ENCODE measurements at places on chromosomes 2 and 18.
A peak's percentile ranks its signal among the peaks of the same experiment; 100 is the strongest.

- DNase-seq: no peak
These were observed 60.0 kb downstream of the PIKFYVE start for GRCh38 chr2:208326016-208326415.

DNA sequence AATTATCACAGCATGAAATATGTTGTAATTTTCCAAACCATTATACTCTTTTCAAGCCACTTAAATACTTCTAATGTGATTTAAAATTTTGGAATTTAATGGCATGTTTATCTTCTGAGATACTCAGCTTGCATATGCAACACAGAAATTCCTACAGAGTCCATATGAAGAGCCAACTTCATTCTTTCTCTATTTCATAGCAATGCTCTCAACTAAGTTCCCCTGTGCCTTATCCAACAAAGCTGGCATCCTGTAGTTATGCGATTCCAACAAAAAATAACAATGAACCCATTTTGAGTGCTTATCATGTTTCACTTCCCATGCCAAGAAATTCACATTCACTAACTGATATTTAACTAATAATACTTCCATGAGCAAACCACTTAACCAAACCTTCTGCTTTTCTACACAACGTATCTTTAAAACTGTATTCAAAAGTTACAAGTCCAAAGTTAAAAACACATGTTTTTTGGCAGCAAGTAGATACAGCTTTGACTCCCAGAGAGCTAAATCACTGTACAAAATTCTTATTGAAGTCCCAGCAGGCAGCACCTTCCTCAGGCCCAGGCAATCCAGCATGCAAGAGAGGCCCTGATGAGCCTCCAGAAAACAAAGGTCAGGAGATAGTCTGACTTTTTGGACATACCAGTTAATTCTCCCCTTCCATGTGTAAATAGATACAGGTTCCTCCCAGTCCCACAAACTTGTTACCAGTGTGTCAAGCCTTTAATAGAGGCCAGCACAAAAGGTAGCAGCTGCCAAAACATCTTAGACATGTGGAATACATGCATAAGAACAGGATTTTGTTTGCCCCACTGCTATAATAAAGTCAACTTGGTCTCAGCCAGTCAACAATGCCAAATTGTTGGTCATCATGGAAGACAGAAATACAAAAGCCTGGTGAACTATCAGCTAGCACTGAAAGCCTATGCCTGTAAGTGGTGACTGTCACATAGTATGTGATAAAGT is 113.1 kb upstream of the WDR75 start:
- DNase-seq: no peak

- no peak for DNase-seq
These were observed 9.6 kb downstream of the FBXO15 start for GRCh38 chr18:74137920-74138538.

GRCh38 chr2:57536535-57537231 is 509.9 kb upstream of the VRK2 start:
- DNase-seq: no peak

- DNase-seq: no peak
These were observed 326.9 kb upstream of the SMIM21 start for GRCh38 chr18:75754433-75754832.

DNA sequence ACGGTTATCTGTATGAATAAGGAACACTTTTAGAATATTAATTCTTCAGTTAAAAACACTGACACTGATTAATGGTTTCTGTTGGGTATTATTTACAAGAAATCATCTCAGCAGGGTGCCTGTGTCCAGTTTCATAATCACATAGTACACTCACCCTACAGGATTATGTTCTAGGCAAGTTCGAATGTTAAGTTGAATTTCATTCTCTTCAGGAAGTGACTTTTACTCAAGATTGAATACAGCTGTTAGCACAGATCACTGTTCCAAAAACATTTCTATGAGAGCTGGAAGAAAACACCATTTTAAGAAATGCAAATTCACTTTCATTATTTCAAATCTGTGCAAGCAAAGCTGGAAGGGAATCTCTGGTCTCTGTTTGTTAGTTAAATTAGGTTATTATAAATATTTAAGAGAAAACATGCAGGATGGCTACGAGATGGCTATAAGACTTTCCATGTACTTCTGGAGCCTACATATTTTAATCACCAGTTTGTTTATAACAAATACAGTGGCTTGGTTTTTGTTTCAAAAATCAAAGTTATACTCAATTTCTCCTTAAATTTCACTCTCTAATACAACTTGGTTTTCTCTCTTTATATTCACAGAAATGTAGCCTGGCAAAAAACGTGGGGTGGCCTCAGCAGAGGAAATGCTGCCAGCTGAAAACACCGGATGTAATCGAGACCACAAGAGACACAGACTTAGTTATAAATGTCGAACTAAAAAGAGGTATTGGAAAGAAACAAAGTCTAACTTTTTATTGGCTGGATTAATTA is 65.8 kb downstream of the RBMS1 start:
- peak; percentile 63 for DNase-seq

DNA sequence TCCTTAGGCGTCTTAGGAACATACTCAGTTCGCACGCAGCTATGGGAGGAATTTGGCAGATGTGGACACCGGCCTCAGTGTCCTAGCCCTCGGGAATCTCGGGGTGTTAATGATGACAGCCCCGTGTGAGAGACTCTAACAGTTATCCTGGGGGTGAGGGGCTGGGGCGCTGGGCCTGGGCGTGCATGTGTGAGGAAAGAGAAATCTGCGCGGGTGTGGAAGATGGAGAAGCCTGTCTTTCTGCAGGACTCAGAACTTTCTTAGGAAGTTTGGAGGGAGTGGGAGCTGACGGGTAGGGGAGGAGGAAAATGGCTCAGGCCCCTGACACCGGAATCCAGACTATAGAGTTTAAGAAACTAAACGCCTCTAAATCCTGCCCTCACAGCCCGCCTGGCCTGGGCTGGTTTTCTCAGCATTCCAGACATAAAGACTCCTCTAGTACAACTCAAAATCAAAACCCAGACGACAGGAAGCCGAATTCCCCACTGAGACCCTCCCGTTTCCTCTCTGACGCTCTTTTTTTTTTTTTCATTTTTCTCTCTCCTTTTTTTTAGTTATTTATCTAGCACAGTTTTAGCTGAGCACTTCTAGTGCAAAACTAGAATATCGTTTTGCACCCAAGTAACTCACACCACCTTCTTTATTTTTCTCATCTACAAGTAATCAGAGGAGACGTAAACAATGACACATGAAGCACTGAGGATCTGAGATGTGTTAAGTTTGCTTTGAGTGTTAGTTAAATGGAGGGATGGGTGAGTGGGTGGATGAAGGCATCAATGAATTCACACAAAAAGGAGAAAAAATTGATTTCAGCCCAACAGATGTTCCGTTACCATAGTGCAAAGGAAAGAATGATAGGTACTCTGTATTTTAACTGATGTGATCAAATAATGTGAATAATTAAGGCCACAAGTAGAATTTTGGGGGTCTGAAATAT is 1.2 kb upstream of the HAAO start:
- no peak for DNase-seq

DNA sequence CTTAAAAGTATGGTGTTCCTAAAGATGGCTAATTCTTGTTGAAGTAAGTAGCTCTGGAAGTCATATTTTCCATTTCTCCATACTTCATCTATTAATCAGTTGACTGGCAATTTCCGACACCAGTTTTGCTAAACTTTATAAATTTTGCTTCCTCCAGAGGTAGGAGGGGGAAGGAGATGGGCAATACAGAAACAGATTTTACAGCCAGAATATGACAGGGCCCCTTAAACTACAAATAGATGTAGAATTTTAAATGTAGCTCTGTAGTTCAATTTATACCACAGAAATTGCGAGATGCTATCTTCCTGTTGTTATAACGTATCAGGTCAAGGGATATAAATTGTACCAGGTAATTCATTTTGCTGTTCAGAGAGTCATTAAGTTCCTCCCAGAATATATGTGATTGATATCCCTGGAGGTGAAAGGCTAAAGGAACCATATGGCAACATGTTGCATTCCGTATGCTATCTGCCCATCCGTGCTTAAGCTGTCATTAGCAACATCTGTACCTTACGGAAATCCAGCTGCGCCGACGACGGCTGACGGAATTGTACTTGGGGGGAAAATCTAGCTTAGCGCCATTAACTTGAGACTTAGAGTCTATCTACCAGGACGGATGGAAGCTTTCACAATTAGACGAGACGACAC is 8.4 kb upstream of the NR4A2 start:
- DNase-seq: peak; percentile 74

- no peak for DNase-seq
These were observed 6.3 kb upstream of the MCFD2 start for GRCh38 chr2:46921676-46922448.

DNA sequence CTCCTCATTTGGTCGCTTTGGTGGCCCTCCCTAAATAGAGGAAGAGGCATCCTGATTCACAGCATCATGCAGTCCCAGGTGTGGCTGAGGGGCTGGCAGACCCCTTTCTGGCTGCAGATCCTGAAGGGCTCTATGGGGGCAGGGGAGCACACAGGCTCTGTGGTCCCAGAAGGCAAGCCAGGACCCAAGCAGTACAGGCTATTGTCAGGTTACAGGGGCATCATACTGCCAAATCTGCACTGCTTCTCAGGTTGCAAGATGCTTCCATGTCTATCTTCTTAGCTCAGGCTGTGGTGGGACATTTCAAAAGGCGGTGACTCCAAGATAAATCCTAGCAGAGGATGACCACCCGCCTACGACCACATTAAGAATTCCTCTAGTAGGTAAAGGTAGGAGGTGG is 54.3 kb downstream of the TTC32 start:
- no peak for DNase-seq

DNA sequence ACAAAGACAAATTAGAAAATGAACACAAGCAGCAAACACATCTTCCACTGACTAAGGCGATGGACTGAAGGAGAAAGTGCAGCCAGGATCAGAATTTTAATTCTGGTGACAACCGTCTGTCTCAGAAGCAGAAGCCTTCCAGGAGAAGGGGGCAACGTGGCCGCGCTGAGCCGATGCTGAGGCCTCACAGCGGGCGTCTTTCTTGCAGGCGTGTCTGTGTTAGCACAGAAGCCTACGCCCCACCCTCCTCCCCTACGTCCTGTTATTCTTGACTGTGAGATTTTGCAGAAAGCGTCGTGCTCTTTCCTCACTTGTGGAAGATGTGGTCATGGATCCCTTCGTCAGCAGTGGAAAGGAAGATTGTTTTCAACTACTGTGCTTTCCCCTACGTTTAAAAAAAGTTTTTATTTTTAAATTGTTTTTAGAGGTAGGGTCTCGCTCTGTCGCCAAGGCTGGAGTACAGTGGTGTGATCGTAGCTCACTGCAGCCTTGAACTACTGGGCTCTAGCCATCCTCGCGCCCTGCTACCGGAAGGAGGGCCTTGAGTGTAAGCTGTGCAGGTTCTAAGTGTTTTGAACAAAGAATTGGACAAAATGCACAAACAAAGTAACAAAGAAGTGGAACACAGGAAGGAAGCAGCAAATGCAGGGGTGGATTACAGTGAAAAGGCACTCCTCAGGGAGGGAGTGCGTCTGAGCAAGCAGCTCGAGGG is 422.0 kb downstream of the GALR1 start:
- no peak for DNase-seq

DNA sequence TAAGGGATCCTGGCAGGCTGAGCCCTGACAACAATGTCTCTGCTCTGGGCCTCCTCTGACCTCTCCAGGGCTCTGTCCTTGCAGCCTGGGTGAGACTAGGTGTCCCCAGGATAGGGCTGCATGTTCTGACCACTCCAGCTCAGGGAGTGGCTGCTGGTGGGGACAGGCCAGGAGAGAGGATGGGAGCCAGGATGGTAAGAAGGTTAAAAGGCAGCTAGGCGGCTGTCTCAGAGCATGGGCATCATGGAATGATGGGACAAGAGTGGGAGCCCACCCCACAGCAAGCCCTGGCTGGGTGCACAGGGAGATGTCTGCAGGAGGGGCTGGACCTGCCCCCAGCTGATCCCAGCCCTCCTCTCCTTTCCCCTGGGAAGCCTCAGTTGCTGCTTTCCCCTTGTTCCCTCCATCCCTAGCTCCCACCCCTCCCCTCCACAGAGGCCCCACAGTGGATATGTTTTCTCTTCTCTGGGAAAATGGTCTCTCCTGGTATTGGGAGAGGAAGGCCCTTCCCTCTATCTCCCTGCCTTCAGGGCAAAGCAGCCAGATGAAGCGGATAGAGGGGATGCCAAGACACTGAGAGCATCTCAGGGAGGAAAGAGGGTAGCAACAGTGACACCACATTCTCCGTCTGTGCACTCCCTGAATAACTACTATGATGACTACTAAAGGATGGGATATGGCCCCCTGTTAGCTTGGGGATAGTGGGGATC is 334.3 kb downstream of the DYSF start:
- no peak for DNase-seq

DNA sequence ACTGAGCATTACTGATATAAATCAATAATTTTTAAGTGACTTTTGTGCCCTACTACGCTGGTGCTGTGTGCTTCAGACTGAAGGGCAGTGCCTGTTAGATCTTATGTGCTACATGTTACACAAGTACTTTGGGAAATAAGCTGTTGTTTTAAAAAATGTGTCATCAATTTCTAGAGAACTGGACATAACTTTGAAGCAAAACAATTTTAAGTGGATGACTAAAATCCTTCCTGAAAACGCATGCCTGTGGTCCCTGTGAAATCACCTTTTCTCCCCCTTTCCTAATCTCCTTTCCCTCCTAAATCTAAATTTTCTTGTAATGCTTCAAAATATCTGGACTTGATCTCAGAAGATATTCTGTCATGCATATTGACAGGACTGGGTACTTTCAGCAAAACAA is 7.1 kb upstream of the IL1RL1 start:
- DNase-seq: no peak

GRCh38 chr18:59929621-59930295 is 30.0 kb downstream of the PMAIP1 start:
- no peak for DNase-seq

DNA sequence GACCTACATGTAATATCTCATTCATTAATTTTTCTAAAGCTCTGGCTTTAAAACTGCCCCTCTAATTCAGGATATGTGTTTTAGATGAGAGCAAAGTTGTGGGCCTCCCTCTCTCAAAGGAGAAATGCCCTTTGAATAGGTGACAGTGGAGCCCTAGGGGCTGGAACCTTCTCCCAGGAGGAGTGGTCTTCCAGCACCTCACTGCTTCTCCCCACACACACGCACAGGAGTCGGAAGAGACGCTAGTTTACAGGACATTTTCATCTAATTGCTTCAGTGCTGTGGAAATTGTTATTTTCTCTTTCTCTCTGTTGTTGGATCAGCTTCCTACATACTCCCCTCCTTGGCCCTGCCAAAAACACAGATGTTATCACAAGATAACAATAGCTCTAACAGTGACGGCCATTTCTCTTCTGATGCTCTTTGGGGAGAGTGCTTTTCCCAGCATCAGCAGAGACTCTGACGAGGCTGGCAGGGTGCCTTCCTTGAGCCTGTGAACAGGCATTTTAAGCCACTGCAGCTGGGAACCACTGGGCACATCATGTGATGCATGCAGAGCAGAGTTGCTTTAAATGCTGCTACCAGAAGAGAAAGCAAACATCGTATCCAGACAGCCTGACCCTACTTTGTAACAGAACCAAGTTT is 209.4 kb upstream of the SP5 start:
- no peak for DNase-seq

DNA sequence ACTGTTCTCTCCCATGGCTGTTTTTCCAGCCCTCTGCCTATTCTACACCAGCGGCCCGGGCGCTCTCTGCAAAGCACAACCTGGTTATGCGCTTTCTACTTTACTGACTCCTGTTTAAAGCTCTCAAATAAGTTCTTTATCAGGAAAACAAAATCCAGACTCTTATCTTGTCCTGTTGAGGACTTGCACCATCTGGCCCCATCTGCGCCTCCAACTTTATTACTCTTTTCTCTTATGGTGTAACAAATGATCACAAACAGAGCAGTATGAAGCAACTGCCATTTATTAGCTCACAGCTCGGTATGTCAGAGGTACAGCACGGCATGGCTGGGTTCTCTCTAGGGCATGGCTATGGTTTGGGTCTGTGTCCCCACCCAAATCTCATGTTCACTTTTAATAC is 236.5 kb upstream of the NT5C1B start:
- no peak for DNase-seq

Data from RPMI8226 (cell line).